ENCODE measurements at places on chromosomes 5 and 9.

GRCh38 chr9:38032266-38033110 lies 36.5 kb downstream of the SHB start:
- no peak for DNase-seq

DNA sequence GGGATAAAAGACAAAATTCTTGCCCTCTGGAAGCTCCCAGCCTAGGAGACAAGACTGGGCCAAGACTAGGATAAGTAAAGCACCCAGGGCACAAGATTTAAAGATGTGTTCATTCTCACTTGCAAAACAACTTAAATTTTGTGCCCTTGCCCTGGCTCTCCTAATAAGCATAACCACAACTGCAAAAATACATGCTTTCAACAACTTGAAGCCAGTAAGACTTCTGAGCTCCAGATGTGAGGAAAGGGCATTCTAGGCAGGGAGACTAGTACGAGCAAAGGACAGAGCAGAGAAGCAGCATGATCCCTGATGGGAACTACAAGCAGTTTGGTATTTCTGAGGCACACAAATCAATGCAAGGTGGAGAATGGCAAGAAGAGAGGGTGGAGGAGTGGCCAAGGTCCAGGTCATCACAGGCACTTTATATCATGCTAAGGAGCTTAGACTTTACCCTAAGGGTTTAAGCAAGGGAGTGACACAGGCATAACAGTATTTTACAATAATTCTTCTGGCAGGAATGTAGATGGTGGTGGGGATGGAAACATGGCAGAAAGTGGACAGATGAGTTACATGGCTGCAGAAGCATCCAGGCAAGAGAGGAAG lies 30.1 kb upstream of the SIL1 start:
- DNase-seq: no peak

DNA sequence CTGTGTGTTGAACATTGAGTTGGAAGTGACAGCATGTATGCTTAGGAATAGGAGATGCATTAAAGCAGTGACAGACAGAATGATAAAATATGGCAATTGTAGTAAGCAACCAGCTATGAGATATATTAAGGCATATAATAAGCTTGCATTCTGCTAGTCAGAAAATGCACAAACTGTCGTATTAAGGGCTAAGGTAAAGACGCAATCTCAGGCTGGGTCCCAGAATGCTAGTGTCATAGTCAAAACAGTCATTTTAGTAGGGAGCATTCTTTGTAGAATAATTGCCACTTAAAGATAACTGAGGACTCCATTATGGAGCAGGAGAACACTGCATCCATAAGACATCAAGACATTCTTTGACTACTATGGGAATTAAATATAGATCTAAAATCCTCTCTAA lies 1369.7 kb upstream of the C9orf72 start:
- DNase-seq: no peak

DNA sequence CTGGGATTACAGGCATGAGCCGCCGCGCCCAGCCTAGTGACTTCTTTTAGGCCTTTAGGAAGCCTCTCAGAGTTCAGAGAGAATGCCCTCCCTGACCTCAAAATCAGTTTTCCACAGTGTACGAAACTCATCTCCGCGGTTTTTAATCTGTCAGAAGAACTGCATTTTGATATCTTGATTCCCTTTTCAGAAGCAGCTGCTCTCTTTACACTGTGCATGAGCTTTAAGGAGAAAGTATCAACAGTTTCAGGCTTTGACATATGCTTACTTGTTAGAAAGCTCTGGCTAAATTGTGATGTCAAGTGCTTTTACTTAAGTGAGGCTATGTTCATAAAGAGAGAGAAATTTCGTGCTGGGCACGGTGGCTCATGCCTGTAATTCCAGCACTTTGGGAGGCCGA lies 74.6 kb downstream of the USP20 start:
- DNase-seq: no peak

DNA sequence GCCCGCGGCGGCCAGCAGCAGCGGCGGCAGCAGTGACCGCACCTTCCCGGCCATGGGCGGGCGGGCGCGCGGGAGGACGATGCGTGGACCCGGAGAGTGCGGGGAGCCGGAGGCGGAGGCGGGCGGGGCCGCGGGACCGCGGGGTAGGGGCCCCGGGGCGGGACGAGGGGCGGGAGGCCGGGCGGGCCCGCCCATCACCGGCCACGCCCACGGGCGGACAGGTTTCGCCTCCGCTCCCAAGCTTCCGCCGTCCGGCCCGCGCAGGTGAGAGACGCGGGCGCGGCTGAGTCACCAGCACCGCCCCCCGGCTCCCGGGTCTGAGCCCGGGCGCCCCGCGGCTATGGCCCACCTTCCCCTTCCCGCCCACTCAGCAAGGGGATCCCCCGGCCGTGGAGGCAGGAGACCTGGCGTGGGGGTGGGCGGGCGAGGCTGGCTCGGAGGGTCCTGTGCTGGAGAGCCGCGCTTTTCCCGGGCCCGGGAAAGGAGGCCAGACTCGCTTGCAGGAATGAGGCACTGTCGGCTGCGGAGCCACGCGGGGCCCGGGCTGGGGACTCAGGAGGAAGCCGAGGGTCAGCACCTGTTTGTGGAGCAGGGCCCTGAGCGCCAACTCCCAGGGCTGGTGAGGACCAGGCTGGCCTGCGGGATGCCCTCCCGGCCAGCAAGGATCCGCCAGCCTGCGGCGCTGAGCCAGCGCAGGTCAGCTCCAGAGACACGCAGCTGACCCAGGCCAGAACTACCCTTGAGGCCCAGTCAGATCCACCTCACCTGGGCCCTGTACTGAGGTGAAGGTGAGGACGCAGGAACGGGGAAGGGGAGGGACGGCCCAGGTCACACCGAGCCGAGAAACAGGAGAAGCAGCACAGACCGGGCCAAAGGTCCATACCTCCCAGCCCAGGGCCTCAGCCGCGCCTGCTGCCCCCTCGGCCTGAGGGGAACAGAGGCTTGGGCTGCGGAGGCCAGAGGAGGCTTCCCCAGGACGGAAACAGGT lies at the start of gene ENTPD2:
TSS of gene ENTPD2 (minus strand) at position 118 of the 988 bp plus-strand sequence. CDS start at position 54, 64 bp downstream.
- DNase-seq: no peak

DNA sequence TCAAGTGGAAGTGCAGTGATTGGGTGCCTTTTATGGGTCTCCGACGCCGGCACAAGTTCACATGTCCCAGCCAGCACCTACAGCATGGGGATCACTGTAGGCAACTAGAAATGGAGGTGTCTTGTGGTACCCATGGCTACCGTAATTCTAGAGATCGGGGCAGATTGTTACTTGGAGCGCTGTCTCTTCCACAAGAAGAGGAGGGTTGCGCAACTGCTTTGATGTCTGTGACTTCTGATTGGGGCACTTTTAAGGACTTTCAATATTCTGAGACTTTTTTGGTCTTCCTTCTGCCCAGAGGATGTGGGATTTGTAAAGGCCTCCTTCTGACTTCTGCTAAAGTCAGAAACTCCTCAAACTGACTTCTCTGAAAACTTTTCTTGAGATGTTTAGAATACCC lies 41.9 kb downstream of the GLRX start:
- no peak for DNase-seq

GRCh38 chr9:7377489-7377888 lies 422.1 kb downstream of the DMAC1 start:
- DNase-seq: no peak

DNA sequence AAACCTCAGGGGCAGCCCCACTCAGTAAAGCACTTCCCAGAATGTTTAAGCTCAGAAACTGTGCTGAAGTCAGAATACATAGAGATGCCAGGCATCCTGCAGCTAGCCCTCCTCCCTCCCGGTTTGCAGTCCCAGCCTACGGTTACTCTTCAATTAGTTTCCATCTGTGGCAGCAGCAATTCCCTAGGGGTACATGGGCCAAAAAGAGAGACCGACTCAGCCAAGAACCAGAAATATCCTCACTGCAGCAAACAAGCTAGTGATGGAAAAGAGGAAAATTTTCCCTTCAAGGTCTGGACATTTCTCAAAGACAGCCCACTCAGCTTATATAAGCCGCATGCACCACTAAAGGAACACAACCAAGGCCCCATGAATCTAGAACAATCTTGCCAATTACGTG lies 89.1 kb upstream of the PPP2R2B start:
- no peak for DNase-seq

GRCh38 chr9:126234681-126235335 lies 91.8 kb upstream of the MVB12B start:
- DNase-seq: no peak

- no peak for DNase-seq
Measured at GRCh38 chr5:137220523-137220927, 278.6 kb downstream of the SPOCK1 start.

Measured in cortex of kidney (tissue), 1 donor.